ENCODE measurements at places on chromosomes 12 and 14.

DNA sequence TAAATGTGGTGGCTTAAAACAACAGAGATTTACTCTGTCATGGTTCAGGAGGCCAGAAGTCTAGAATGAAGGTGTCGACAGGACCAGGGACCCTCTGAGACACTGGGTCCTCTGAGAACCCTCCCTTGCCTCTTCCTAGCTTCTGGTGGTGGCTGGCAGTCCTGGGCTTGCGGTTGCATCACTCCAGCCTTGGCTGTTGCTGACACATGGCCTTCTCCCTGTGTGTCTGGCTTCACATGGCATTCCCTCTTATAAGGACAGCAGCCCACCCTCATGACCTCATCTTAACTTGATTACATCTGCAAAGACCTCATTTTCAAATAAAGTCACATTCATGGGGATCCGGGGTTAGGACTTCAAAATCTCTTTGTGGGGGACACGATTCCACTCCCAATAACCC lies 36.9 kb downstream of the MVK start:
- no peak for DNase-seq

DNA sequence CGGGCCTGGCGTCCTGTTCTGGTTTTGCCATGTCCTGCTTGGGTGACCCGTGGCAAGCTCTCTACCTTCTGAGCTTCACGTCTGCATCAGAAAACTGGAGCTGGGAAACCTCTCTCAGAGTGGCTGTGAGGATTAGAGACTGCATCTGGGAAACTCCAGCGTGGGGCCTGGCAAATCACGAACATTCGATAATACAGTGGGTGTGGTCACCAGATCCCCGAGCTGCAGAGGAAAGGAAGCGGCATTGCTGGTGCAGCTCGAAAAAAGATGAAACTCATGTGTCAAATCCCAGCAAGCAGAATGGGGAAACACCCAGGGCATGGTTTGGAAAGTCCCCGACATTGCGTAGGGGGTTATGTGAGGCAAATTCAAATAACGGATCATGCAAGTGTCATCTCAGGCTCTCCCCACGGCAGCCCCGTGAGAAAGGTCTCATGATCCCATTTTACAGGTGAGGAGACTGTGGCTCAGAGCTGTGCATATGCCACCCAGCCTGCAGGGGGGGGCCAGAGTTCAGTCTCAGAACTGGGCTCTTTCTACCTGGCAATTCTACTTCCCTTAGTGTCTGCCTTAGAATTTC lies 98.1 kb upstream of the VRK1 start:
- no peak for DNase-seq

GRCh38 chr14:92391726-92392125 lies 68.8 kb downstream of the SLC24A4 start:
- DNase-seq: no peak

- DNase-seq: no peak
Measured at GRCh38 chr12:1744932-1745331, 54.1 kb downstream of the ADIPOR2 start.

- DNase-seq: peak; percentile 67
Measured at GRCh38 chr14:56357428-56357827, 222.2 kb upstream of the TMEM260 start.

- DNase-seq: no peak
Measured at GRCh38 chr12:82757059-82757458, 70.4 kb downstream of the TMTC2 start.

DNA sequence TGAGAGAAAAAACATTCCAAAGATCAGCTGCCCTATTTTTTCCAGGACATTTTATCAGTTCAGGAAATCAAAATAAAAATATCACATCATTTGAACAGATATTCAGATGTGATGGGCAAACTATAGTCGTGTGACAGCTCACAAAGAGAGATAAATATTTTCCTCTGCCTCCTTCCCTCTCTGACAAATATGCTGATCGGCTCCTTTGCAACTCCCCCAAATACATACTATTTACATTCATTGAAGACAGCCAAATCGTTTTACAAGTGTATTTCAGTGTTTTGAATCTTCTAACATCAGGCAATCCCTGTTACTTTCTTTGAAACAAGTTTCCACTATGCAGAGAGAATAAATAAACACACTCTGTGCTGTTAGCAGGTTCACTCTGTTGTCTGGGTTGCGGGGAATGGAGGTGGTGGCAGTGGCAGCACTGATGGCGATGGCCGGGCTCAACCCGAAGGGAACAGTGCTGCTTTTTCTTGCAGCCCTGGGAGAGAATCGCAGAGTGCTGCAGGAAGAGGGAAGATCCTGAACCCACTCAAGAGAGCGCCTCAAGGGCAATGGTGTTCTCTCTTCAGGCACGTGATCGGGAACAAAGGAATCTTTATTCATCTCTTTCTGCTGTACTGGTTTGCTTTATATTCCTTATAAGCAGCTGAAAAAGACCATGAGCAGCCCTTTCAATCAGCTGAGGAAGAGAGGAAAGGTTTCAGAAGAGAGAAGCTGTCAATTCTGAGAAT lies 142.5 kb downstream of the PHLDA1 start:
- DNase-seq: peak; percentile 29

DNA sequence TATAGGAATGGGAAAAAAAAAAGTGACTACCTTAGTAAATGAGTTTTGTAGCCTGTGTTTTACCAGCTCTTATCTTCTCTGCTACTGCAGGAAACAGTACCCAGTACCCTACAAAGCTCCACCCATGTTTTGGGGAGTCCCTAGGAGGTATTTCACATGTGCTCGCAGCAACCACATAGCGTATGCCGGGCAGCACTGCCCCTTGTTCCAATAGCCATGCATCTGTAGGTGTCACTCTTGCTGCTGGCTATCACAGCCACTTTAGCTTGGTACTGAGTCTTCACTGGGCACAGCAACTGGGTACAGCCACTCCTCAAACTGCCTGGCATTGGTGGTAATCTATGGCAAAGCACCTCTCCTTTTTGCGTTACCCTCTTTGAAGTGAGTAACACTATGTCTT lies 2.0 kb upstream of the MDM1 start:
- no peak for DNase-seq

DNA sequence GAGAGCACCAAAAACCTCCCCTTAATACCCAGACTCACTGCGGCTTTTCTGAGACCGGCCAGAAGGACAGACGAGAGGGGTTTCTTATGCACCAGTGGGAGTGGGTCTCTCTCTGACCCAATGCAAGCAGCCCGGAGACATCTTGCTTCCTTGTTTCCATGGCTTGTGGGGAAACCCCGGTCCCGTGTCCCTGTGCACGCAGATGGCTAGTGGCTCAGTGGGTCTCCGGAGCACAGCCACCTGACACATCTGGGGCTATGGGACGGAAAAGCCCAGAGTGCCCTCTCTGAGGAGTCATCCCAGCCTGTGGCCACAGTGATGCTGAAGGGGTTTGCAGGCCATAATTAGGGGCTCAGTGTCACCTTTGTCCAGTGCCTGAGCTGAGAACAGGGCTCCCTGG lies 197.6 kb downstream of the PHETA1 start:
- no peak for DNase-seq

- DNase-seq: no peak
Measured at GRCh38 chr12:68761901-68762630, 16.1 kb downstream of the SLC35E3 start.

DNA sequence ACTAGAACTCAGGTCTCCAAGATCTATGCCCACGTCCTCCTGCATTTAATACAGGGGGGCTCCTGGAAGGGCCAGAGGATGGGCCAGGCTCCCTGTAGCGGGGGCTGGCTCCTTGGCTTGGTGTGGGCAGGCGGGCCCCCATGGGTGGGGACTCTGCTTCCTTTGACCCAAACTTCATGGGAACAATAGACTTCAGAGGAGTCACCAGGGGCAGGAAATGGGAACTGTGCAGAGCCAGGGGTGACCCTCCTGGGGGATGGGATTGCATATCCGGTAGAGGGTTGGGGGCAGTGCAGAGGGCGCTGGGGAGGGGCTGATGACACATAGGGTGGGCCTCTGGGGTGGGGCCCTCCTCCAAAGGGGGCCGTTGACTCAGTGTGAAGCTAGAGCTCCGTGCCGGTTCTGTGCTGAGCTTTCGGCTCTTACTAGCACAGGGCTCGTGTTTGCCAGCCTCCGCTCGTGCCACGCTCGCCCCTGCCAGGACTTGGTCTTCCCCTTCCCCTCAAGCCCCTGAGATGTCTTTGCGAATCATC lies 4.6 kb downstream of the TEAD4 start:
- DNase-seq: peak; percentile 42

GRCh38 chr12:51792417-51792816 lies 56.1 kb downstream of the FIGNL2 start:
- DNase-seq: no peak

GRCh38 chr12:128791395-128792322 lies 32.1 kb downstream of the SLC15A4 start:
- no peak for DNase-seq

DNA sequence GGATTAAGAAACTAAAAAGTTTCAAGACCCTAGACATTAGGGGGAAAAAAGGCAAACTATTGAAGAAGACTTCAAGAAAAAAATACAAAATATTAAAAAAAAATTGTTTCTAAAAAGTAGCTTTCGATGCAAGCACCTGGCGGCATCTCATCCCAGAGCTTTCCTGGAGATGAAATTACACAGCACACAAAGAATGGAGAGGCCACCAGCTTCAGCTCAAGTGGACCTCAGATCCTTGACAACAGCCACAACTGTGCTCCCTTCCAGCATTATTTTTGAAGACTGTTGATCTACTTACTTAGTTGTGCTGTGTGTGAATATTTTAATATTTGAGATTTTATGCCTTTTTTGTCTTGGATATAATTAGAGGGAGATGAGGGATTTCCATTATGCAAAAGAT lies 479.0 kb downstream of the GLT1D1 start:
- no peak for DNase-seq

DNA sequence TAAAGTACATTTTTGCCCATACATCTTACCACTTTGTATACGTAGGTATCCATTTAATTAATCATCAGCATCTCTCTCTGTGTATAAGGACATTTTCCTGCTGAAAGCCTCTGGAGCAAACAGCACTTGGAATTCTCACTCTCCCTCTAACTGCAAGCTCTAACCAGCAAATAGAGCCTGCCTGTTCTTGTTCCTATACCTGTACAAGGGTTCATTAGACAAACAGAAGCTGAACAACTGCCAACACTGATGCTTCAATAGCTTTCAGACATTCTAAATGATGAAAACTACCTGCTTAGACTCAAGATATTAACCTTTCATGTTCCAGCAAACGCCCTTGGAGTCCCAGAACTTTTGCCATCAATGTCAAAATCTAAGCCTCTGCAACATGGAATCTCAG lies 98.0 kb downstream of the KCNH5 start:
- DNase-seq: peak; percentile 2

DNA sequence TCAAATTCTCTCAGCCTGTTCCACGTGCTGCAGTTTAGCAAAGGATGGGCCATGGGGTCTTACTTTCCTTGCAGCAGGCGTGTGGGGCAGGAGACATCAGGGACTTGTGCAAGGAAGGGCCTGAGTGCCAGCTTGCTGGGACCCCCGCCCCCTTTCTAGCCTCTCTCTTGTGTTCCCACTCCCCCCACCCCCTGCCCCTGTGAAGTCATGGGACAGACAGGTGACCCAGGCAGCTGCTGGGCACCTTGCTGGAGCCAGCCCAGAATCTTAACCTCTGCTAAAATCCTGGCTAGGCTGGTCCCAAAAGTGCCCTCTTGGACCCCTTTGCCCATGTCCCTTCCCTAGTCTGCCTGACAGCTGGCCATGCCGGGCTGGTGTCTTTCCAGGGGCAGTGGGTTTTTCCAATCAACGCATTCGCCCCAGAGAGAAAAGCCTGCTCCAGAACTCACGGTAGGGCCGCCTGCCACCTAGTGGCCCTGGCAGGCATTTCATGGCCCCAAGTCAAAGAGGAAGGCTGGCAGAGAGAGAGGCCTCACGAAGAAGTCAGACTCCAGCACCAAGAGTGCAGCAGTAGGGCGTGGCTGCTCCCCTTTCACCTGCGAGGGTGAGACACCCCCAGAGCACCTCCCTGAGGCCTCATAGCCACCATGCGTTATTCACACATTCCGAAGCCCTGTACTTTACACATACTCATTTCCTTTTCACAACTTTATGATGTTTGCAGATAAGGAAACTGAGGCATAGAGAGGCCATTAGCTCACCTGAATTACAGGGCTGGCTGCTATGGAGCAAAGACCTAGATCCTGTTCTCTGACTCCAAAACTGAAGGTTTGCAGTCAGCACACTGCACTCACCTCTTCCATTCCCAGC lies 67.4 kb downstream of the LGMN start:
- peak; percentile 80 for DNase-seq

DNA sequence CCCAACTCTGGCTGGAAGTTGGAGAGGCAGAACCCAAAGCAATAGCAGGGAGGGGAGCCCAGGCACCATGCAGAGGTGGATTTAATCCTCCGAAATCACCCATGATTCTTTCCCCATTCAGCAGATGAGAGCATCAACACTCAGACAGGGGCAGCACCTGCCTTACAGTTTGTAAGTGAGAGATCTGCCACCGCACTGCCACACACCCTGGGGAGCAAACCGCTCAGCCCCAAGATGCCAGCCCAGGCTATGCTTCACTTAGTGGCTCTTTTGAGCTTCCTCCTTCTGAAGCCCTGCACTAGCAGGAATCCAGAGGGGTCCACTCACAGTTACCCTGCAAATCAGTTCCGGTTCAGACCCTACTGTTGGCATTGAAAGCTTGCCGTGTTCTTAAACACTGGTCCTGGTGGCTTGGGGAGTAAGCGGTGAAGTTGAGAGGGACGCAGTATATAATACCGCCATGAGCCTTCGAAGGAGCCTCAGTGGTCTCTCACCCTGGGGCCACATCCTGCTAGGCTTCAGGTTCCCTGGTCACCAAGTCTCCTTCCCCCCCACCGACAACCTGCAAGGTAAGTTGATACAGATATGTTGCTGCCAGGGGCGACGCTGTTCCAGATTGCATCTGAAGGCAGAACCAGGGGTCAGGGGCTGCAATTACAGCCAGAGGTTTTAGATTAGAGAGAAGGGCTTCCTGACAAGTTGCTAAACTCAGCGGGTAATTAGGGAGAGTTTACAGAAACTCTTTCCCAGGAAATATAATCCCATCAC lies 72.0 kb upstream of the CCND2 start:
- no peak for DNase-seq

DNA sequence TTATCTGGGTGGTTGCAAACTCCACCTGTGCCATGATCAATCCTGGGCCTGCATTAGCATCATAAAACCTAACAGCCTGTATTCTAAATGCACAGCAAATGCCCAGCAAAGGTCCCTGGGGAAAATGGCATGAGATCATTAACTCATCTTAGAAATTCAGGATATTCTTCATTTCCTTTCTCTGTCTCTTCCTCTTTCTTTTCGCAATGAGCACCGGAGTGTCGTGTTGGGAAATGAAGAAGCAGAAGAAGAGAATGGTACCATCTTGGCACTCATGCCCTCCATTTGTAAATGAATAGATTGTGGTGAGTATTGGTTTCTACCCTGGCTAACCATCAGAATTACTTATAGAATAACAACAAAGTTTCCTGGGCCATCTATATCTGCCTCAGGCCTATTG lies 193.6 kb downstream of the GALC start:
- DNase-seq: no peak
